ENCODE measurements at places on chromosomes 3 and 15.

DNA sequence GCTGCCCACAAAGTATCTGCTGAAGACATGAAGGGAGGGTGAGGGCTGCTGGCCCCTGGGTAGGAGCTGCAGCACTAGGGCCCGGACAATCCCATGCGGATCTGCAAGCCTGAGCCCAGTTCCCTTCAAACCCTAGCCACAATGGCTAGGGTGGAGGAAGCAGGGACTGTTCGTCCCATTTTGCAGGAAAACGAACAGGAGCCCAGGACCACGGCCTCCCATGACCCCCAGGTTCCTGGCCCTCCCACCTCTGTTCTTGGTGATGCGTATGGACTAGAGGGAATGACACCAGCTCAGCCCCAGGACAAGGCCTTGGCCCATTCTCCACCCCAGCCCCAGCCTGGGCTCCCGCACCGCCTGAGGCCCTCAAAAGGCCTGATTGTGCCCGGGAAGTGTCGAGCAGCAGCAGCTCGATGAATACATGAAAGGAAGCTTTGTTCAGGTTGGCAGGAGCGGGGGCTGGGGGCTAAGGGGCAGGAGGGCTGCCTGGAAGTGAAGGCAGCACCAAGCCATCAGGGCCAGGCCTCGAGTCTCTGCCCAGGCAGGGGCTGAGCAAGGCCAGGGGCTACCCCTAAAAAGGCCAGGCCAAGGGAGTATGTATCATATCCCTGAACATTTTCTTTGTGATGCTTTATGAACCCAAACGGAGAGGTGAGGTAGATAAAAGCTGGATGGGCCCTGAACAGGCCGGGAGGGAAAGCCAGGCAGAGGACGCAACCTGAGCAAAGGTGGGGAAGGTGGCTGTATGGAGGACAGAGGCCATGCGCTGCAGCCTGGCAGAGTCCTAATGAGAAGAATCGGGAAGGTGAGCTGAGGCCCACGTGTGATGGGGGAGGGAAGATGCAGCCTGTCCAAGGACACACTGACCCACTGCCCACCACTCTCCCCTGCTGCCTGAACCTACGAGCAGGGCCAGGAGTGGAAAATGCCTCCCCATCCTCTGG lies 12.2 kb downstream of the SEMA7A start:
- no peak for DNase-seq

- no peak for DNase-seq
These were observed 4.6 kb upstream of the SMCO1 start for GRCh38 chr3:196519718-196520082.

GRCh38 chr3:198079771-198080520 lies 119.9 kb downstream of the LMLN start:
- DNase-seq: no peak

- no peak for DNase-seq
These were observed 116.3 kb downstream of the TFG start for GRCh38 chr3:100825574-100825973.

DNA sequence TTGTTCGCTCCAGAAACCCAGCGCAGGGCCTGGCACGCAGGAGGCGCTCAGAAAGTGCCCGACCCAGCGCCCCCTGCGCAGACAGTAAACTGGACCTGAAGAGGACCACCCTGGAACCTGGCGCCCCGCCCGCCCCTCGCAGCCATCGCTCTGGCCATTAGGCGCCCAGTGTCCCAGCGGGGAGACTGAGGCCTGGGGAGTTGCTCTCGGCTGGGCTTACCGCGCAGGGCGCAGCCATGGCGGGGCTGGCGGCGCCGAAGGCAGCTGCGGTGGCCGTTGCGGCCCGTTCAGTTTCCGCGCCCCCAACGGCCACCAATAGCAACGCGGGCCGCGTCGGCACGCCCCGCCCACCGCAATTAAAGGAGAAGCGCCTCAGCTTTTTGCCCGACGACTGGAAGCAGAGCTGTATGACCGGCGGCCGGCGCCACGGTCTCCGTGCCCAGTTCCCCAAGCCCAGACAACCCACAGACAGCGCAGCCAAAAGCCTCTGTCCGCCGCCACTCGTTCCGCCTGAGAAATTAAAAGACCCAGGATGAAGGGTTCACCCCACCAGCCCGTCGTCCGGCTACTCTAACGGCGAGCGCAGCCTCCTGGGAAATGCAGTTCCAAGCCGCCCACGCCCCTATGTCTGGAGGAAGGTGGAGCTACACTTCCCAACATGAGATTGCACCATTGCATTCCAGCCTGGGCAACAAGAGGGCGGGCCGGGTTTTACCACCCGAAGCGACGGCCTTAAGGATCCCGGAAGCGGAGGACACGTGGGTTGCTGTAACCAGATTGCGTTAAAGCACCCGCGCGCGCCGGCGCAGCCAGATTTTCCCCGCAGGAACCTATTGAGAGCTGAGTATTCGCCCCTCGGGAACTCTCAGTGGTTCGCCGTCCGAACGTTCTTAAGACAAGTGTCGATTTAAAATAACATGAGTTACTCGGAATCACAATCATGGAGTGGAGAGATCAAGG lies at the start of gene POC1A:
TSS of gene POC1A (minus strand) at position 289 of the 960 bp plus-strand sequence. CDS start at position 238, 51 bp downstream.
- peak; percentile 95 for DNase-seq

DNA sequence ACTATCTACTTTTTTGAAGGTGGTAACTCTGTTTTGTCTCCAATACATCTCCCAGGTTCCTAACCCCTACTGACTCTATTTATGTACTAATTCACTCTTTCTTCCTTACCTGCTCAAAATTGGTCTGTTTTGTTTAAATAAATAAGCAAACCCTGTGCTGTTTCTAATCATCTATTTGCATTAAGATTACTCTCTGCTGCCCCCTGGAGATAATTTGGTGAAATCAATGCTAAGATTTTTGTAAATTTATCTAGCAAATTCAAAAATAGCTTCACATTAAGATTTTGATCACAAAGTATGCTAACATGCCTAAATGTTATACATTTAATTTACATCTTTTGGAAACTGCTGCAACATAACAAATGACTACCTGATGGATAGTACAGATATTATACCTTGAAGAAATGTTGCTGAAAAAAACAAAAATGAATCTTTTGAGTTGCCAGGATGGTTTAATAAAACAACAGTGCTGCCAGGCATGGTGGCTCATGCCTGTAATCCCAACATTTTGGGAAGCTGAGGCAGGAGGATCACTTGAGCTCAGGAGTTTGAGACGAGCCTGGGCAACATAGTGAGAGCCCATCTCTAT lies 4.4 kb upstream of the CD200R1 start:
- peak; percentile 11 for DNase-seq

GRCh38 chr3:143764840-143765239 lies 83.4 kb downstream of the SLC9A9 start:
- no peak for DNase-seq

DNA sequence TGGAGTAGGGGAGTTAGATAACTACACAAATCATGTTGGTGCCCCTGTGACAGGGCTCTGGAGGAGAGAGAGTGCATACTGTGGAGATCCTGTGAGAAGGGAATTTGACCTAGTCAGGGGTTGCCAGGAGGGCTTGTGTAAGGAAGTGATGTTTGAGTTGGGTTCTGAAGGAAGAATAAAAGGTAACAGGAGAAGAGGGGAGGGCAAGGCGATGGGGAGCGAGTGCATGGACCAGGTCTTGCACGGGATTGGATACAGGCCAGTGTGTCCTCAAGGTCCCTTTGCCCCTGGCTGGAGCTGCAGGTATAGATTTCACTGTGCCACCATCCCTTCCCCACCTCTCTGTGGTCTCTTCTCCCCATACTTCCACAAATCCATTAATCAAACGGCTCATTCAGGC lies 83.9 kb downstream of the RGMA start:
- no peak for DNase-seq

DNA sequence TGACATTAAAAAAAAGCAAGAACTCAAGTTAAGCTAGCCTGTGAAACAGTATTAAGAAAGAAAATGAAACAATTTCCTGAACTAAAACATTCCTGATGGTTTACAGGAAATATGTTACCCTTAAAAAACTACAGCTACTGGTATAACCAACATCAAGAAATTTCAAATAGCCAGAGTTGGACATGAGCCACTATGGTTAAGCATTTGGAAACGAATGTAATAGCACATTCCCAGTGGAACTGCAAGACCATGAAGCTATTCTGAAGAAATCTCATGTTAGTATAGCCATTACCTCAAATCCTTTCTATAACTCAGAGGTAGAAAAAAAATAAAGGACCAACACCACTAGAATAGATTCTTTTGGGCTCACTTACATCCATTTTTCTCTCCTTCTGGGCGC lies 30.2 kb downstream of the CPNE4 start:
- no peak for DNase-seq

DNA sequence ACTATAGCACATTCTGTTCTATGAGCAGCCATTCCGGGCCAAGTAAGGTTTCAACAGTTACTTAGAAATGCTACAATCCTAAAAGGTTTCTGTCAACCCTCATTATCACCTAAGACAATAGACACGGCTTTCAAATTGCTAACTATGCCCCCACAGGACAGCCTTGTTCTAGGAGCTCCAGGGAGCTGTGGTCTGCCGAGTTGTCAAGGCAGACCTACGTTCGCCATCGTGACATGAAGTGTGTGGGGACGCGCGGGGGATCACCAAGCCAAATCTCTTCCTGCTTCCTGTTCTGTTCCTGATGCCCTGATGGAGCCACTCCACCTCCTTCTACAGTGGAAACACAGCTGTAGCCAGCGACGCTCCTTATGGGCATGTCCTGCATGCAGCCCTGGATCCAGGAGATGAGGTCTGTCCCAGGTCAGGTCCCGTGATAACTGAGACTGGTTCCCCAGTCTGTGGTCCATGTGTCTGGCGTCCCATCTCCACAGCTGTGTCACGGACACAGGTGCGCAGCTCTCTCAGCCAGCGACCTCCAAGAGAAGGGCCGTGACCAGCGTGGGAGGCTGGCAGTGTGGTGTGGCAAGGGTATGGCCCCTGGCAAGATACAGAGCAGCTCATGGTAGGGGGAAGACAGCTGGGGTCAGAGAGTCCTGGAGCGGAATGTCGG lies 82.8 kb downstream of the PCSK6 start:
- no peak for DNase-seq

DNA sequence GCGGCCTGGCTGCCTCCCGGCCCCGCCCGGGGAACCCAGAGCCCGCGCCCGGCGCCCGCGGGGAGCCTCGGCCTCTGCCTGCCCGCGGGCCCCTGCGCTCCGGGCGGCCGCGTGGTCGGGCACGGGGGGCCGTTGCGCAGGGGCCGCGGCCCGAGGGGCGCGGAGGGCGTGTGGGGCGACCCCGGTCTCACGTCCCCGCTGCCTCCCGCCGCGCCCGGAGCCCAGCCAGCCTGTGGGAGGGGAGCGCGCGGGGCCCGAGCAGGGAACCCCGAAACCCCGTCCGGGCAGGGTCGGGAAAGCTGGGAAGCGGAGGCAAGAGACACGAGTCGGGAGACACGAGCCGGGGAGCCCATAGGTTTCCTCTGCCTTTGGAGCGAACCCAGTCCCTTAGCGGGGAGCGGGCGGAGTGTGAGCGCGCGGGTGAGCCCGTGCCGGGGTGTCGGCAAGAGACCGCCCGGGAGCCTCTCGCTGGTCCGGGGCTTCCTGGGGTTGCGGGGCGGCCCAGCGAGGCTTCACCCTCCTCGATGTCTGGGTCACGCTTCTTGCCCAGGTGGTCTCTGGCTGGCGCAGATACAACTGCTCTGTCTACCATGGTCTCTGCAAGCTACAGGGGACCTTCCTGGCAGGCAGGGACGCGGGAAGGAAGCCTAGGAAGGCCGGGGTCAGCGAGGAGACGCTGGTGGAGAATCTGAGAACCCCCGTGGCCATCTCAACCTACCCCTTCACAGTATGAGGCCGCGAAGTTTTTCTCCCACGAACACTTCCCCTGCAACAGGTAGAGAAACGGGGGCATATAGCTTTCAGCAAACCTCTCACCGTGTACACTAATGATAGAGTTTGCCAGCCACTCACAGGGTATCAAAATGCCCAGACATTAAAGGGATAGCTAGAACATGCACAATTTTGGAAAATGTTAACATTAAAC lies 586 bp downstream of the LRRK1 start:
- DNase-seq: no peak

- no peak for DNase-seq
These were observed 52.6 kb downstream of the NMD3 start for GRCh38 chr3:161273589-161274218.

DNA sequence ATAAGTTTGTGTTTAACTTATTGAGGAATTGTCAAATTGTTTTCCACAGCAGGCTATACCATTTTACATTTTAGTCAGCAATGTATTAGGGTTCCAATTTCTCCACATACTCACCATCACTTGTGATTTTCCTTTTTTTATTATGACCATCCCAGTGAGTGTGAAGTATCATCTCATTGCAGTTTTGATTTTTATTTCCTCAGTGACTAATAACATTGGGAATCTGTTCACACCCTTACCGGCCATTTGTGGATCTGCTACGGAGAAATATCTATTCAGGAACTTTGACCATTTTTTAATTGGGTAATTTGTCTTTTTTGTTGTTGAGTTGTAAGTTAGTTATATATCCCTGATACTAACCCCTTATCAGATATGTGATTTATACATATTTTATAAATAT lies 54.8 kb upstream of the LMCD1 start:
- no peak for DNase-seq

GRCh38 chr3:153372326-153372725 lies 210.3 kb downstream of the RAP2B start:
- peak; percentile 2 for DNase-seq

DNA sequence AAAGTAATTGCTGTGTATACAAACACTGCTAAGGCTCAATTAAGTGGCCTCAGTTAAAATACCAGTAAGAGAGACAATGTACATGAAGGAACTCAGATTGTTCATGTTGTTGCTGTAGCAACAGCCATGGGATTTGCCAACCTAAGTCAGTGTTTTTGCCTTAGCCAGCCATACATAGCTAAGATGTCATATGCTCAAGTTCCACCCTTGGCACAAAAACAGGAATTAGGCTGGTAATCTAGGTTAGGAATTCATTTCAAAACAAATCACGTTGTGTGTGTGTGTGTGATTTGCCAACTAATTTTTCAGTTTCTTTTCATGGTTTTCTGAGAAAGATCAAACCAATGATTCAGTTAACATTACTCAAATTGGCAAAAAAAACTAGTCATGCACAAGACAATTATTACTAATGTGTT lies 143.7 kb upstream of the KCNMB2 start:
- DNase-seq: no peak

DNA sequence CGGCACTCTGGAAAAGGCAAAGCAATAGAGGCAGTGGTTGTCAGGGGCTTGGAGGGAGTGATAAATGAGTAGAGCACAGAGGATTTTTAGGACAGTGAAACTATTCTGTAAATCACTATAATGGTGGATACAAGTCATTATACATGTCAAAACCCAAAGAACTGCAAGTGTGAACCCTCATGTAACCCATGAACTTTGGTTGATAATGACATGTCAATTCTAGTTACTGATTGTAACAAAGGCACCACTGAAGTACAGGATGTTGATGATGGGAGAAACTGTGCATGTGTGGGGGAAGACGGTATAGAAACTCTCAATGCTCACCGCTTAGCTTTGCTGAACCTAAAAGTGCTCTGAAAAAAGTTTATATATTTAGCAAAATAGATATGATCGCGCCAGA lies 36.0 kb downstream of the BTLA start:
- no peak for DNase-seq

Measured in AG04450 (cell line).